ENCODE measurements at places on chromosomes 5 and 9.

DNA sequence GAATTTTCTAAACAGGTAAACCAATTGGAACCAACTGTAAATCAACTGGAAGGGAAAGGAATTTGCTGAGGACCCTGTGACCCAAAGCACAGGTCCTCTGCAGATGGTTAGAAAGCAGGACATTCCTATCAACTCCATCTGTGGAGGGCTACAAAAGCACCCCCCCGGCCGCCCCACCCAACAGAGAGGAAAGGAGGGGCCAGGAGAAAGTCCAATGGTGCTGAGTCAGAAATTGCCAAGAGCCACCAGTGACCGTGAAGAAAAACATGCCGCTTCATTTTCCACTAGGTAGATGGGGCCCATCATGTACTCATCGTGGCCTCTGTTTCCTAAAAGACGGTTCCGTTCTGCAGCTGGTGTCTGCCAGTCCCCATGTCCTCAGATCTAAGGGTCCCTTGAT, 66.3 kb downstream of the RAPGEF1 start:
- no peak for DNase-seq

DNA sequence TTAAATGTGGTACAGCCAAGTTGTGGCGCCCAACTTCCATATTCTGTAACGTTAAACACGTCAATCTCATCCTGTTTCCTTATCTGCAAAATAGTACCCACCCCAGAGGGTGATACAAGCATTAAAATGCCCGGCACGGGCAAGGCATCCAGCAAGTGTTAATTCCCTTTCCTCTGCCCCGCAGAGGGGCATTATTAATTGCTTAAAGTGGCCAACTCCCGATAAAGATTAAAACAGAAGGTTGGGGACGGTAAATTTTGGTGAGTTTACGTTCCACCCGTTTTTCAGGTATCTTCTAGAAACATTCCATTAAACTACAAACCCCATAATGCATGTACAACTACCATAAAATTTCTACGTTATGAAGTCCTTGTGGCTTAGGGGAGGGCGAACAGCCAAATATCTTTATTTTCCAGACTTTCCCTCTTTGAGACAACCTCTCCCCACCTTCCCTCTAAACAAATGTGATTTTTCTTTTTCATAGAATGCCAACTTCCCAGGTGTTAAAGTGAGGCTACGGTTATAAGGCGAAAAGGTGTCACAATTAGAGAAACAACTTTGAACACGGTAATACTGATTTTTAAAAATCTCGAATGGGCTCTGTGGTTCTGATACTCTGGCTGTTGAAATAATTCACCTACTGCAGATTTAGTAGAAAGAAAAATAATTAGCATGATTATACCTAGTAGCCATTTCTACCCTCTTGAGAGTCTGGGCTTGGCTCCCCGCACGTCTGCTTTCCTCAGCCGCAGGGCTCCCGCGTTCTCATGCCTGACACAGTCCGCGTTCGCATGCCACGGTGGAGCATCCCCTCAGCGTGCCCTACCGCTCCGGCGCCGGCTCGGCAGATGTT, 1.2 kb upstream of the GPBP1 start:
- DNase-seq: no peak

DNA sequence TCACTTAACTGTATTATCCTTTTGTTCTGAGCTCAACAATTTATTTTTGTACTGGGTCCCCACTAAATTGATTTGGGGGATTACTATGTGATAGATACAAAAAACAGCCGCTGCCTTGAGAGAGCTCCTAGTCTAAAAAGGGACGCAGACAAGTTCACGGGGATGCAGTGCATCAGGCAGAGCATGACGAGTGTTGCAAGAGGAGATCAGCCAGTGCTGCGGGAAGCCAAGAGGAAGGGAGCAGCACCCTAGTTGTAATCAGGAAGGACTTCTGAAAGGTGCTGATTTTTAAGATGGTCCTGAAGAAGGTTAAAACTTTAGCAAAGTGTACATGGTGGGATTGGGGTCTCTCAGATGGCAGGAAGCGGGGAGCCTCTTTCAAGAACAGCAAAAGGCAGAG, 15.8 kb downstream of the GALNT10 start:
- DNase-seq: no peak

DNA sequence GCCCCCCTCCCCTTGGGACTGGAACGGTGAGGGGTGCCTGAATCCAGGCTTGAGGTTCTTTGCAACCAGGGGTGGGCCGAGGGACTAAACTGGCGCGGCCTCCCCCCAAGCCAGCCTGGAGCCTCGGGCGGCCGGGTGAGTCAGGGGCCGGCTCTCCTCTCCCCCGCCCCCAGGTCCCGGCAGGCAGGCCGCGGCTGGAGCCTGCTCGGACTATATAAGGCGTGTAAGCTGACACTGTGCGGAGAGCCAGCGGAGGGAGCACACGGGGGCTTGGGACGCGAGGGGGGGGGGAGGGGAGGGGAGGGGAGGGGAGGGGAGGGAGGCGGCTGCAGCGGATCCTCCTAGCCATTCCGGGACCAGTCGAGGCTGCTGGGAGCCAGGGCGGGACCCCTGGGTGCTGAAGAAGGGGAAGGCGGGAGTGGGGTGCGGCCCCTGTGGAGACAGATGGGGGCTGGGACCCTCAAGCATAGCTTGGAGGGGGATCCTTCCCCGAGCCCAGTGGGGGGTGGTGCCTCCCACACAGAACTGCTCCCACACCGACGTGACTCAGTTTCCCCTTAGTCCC, 595 bp downstream of the PDLIM7 start:
- peak; percentile 22 for DNase-seq

- DNase-seq: no peak
Observed at GRCh38 chr9:36855448-36856315, 178.4 kb downstream of the PAX5 start.

- DNase-seq: no peak
Observed at GRCh38 chr9:114279693-114280092, 43.2 kb upstream of the ORM1 start.

Measured in SHP77 (cell line).